B cell (primary cell): ENCODE measurements at places on chromosomes 3 and 15.

- no peak for DNase-seq
- no peaks in the 10 kb centered on the region for H3K27me3 ChIP-seq
- H3K4me1 ChIP-seq, result no peaks in the 10 kb centered on the region
- H3K36me3 ChIP-seq, result no peaks in the 10 kb centered on the region
- no peak overlapping the region for H3K4me3 ChIP-seq
- H3K27ac ChIP-seq, result no peak overlapping the region
Measured at GRCh38 chr3:147956615-147957014, 547.5 kb downstream of the ZIC1 start.

- H3K27me3 ChIP-seq, result no peaks in the 10 kb centered on the region
- H3K36me3 ChIP-seq, result no peaks in the 10 kb centered on the region
- no peaks in the 10 kb centered on the region for H3K4me1 ChIP-seq
- no peak overlapping the region for H3K4me3 ChIP-seq
Measured at GRCh38 chr3:155069729-155070128, 10.4 kb upstream of the MME start.

DNA sequence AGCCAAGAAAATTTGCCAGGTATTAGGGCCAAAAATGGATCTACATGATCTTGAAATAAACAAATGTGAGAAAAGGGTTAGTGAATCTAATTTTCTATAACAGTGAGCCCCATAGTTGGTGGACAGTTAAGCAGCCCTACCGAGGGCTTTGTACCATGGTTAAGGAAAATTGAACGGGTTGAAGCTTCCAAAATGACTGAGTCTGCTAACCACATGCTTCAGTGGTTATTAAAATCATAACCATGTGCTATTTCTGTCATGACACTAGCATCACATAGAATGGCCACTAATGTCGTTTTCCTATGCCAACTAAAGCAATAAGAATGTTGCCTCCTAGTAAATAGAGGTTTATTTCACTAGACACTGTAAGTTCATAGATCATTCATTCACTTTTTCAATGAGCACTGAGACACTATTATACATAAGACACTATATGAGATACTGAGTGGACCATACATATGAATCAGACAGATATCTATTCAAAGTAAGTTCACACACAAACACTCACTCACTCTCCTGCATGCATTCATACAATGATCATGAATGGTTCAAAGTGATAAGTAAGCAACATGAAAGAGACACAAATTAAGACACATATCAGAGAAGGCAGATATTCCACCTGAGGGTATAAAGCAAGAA lies 4.3 kb downstream of the SST start:
- peaks cover 13% of the 10 kb centered on the region for H3K4me1 ChIP-seq
- H3K27me3 ChIP-seq, result peaks cover 15% of the 10 kb centered on the region
- H3K4me3 ChIP-seq, result no peak overlapping the region

DNA sequence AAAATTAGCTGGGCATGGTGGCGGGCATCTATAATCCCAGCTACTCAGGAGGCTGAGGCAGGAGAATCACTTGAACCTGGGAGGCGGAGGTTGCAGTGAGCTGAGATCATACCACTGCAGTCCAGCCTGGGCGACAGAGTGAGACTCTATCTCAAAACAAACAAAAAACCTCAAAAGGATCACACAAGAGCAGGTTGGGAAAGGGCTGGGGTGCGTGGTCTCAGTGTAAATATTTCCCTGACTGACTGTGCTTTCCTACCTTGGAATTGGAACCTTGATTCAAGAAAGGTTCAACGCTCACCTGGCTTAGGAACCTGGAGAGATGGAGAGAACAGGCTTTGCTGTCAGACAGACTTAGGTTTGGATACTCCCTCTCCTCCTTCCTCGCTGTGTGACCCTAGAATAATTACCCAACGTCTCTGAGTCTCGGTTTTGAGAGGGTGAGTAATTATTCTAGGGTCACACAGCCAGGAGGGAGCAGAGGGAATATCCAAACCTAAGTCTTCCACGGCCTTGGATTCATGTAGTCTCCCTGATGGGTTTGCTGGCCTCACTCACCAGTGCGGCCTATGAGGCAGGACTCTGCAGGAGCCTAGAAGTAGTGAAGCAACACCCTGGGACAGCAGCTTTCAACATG lies 24.6 kb downstream of the CYP19A1 start:
- DNase-seq, result no peak
- H3K27ac ChIP-seq, result no peak overlapping the region
- no peaks in the 10 kb centered on the region for H3K27me3 ChIP-seq
- H3K4me3 ChIP-seq, result no peak overlapping the region

- DNase-seq, result no peak
- H3K27me3 ChIP-seq, result no peaks in the 10 kb centered on the region
- no peaks in the 10 kb centered on the region for H3K4me1 ChIP-seq
- no peak overlapping the region for H3K4me3 ChIP-seq
- H3K36me3 ChIP-seq, result no peaks in the 10 kb centered on the region
- no peak overlapping the region for H3K27ac ChIP-seq
Measured at GRCh38 chr3:29072611-29073010, 208.3 kb upstream of the RBMS3 start.
